ENCODE measurements at places on chromosomes 1 and 21. TPM values are rescaled to one million over a fixed set of nuclear protein-coding genes. Genes with fewer than 3 reads are reported as not detected.

- DNase-seq, result no peak
These were observed 8.5 kb upstream of the MATN1 start for GRCh38 chr1:30731806-30732276.

GRCh38 chr1:226369110-226369509 is 38.8 kb downstream of the PARP1 start:
- DNase-seq, result no peak

- no peak for DNase-seq
These were observed 50.9 kb downstream of the SLC37A1 start for GRCh38 chr21:42564561-42564971.

The REN gene
- polyA plus RNA-seq, result 0.99 TPM

The KRTAP13-2 gene
- polyA plus RNA-seq, result not detected

Measured in BJ (cell line).